ENCODE measurements at places on chromosomes 3 and 15.

DNA sequence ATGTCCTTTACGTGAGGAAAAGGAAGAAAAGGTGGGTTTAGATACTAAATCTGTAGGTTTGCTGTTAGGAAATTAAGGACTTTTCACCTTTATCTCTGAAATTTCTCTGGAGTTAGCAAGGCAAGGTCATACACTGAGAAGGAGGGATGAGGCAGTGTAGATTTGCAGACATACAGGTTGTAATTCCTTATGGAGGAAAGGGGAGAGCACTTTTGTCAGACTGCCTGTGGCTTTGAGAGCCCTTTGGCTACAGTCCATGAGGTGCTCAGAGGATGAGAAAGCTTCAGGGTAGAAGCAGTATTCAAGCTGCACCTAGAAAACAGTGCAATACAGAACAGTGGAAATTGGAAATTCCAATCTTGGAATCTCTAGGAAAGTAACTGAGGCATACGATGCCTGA lies 8.3 kb downstream of the RPL14 start:
- DNase-seq, result no peak

- DNase-seq, result no peak
These were observed 56.4 kb downstream of the FILIP1L start for GRCh38 chr3:100057716-100058575.

DNA sequence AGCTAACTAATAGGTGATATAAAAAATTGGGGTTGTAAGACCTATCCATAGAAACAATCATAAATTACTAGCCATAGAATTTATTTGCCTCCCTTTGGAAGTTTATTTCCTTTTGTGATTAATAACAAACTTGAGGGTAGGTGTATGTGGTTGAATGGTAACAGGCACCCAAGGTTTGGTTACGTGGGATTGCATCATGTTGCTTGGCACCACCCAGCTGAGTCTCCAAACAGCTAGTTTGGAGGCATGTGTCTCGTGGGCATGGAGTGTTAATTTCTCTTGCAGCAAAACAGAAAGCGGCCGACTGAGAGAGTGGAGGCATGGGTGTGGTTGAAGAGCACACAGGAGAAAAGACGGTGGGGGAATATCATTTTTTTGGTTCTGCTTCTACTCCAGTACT lies 441.4 kb downstream of the CNTN4 start:
- no peak for DNase-seq

GRCh38 chr3:138479438-138479863 lies 45.0 kb downstream of the ESYT3 start:
- DNase-seq, result no peak

- no peak for DNase-seq
These were observed 76.1 kb downstream of the CHRD start for GRCh38 chr3:184455991-184456390.

GRCh38 chr3:159674583-159674982 lies 314.1 kb upstream of the IL12A start:
- no peak for DNase-seq

- no peak for DNase-seq
These were observed 38.2 kb downstream of the KLHL25 start for GRCh38 chr15:85756411-85757072.

- DNase-seq, result no peak
These were observed 769.5 kb downstream of the TUSC7 start for GRCh38 chr3:117479095-117479494.

GRCh38 chr3:71916747-71917369 lies 131.9 kb upstream of the PROK2 start:
- DNase-seq, result no peak

DNA sequence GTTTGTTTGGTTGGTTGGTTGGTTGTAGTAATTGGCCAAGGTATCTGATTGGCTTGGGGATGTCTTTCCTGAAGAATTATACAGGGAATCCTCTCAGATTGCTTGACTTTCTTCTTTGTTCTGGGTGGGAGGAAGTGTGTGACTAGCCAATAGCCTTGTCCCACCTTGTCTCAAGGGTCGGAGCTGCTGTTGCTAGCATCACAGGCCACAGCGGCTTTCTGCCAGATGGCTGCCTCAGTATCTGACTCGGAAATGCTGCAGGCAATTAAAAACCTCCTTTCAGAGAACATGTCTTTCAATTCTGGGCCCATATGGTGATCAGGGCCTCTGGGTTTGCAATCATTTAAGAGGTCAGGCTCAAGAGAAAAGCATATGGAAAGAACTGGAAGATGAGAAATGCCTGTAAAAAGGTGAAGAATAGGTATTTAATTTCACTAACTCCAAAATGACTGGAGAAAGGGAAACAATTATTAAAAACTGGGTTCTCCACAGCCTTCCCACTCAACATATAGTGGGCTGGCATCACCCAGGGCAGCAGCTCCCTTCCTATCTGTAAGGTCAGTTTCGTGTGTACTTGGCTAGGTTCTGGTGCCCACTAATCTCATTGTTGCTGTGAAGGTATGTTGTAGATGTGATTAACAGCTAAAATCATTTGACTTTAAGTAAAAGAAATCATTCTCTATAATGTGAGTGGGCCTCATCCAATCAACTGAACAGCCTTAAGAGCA lies 32.4 kb downstream of the TGFBR2 start:
- no peak for DNase-seq

GRCh38 chr3:126322181-126322967 lies 34.8 kb downstream of the KLF15 start:
- DNase-seq, result no peak

DNA sequence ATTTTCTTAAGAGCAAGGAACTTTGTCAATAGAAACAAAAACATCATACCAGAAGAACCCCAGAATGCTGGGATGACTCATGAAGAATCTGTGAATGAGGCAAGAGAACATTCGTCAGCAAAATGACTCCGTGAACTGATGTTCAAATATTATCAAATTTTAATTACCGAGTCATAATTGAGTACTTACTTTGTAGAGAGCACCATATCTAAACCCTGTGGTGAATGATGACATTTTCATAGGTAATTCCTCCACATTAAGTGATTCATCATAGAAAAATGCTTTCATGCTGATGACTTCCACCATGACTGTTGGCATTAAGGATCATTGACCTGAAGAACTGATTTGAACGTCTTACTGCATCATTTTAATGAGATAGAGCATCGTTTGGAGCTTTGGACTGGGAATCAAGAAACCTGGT lies 56.3 kb downstream of the PPARG start:
- DNase-seq, result no peak

- no peak for DNase-seq
These were observed 43.6 kb upstream of the KY start for GRCh38 chr3:134694466-134694865.

- DNase-seq, result no peak
These were observed 316.9 kb upstream of the UMPS start for GRCh38 chr3:124413393-124413792.

DNA sequence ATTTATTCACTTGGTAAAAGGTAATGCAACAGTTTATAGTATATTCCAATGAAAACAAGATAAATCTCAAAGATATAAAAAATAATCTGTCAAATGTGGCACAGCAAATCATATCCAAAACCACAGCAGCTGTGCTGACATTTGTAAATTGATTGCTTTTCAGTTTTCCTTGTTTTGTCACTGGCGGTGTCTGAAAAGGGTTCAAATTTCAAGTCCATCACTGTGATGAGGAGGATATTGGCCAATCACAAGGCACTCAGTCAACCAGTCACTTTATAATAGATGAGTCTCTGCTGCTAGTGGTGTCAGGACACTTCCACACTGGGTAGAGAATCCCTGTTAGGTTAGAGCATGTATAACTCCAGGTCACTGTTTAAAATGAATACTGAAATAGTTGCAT lies 154.8 kb downstream of the SLC9A9 start:
- no peak for DNase-seq

GRCh38 chr3:172029425-172030098 lies 9.8 kb upstream of the FNDC3B start:
- DNase-seq, result no peak

DNA sequence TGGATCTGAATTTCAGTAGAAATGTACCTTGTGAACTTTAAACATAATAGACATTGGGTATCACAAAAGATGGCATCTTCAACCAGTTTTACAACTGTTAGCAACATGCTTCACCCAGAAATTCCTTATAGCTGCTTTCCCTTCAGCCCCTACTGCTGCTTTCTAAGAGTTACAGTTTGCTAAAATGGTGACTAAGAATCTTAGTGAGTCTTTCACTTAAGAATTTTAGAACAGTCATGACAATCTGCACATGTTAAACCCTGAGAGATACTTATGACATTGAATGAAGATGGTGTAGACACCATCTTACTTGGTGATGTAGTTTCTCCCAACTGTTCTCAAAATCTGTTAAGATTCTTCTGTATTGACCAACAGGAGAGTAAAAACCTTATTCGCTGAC lies 129.7 kb upstream of the UBE2E1 start:
- DNase-seq, result no peak

- DNase-seq, result no peak
These were observed 12.3 kb upstream of the DENND4A start for GRCh38 chr15:65804252-65804931.

DNA sequence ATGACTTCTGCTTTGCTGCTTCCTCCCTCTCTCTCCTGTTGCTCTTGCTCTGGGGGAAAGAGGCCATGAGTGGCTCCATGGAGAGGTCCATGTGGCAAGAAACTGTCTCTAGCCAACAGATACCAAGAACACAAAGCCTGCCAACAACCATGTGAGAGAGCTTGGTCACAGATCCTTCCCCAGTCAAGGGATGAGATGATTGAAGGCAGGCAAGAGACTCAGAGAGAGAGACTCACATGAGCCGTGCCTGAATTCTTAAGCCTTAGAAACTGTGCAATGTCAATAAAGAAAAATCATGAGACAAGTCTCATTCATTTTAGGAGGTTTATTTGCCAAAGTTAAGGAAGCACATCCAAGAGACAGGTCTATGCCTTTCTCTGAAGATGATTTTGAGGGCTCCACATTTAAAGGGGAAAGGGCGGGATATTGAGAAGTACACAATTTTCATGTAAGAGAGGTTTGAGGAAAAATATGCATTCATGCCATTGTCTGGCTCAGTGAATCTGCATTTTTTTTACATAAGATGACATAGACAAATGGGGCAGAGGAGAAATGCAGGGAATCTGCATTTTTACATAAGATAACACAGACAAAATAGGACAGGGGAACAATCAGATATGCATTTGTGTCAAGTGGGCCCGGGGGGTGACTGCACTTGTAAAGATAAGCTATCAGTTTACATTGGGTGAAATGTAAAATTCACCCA lies 59.5 kb upstream of the SUCLG2 start:
- no peak for DNase-seq

GRCh38 chr3:47377186-47377585 lies 3.6 kb upstream of the PTPN23 start:
- no peak for DNase-seq
